NCI-H1092 (cell line): ENCODE measurements at places on chromosomes 7 and 10.

DNA sequence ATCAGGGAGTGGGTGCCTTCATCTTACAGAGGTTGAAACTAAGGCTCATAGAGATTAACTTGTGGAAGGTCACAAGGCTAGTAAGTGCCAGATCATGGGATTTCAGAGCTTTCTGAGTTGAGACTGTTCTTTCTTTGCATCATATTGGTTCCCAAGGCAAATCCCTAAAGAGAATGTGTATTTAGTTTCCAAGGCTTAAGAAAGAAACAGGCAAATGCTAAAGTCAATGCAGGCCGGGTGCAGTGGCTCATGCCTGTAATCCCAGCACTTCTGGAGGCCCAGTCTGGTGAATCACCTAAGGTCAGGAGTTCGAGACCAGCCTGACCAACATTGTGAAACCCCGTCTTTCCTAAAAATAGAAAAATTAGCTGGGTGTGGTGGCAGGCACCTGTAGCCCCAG is 19.8 kb downstream of the CDK1 start:
- no peak for DNase-seq

DNA sequence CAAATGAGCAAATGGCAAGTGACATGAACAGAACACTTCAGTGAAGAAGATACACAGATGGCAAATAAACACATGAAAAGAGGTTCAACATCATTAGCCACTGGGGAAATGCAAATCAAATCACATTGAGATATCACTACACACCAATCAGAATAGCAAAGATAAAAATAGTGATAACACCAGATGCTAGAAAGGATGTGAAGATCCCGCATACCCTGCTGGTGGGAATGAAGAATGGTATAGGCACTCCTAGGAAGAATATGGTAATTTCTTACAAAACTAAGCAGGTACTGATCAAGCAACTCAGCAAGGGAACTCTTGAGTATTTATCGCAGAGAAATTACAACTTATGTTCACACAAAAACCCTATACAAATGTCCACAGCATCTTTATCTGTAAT is 11.2 kb downstream of the LAMB4 start:
- no peak for DNase-seq

DNA sequence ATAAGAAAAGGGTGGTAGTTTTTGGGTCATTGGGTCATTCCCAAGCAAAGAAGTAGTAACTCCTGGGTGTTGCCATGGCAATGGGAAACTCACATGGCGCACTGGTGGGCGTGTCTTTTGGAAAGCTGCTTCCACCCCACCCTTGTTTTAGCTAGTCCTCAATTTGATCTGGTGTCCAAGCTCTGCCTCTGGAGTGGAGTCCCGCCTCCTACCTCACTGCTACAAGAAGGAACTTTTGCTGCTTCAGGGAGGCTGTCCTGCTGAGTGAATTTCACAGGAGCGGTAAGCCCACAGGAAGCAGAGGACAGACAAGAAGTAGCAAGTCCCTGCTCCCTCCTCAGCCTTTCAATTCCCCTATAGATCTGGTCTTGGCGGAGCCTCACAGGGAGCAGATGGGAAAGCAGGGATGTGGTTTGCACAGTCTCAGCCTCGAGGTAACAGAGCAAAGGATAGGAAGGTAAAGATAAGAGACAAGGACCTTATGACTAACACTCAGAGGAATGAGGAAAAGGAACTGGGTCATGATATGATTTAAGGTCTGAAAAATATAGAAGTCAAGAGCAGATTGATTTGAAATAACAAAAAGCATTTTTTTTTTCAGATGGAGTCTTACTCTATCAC is 700.3 kb downstream of the TNS3 start:
- no peak for DNase-seq

GRCh38 chr10:34815185-34816084 is at the start of gene PARD3:
Gene PARD3, minus strand, starts transcription at chr10:34815296. Its CDS starts 301 bp downstream, at chr10:34814995.
- DNase-seq: peak; percentile 25

DNA sequence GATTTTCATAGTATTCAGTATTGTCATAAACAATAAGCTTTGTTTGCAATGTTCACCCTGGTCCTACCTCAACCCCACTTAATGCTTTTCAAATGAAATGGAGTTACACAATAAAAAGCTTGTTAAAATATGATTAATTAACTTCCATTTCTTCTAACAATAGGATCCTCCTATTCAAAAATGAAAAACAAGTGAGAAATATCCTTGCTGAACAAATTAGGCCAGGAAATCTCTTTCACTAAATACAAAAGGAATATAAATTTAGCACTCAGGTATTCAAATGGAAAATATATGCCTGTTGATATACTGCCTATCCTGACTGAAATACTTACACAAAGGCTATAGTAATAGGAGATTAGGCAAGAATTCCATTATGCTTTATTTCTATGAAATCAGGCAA is 323.4 kb upstream of the GRM3 start:
- no peak for DNase-seq

DNA sequence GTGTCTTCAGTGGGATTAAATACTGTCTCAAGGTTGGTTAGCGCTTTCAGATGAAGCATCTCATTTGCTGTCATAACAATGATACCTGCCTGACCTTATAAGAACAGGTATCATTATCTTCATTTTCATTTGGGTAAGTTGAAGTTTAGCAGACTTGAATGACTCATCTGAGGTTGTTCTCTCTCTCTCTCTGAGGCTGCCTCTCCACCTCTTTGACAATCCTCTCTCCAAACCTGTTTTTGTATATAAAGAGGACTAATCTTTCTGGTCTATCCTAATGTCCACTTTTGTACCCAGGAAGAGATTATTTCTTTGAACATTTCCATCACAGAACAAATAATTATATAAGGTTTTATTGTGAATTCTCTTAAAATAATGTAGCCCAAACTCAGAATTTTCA is 291.4 kb downstream of the KLF6 start:
- no peak for DNase-seq

DNA sequence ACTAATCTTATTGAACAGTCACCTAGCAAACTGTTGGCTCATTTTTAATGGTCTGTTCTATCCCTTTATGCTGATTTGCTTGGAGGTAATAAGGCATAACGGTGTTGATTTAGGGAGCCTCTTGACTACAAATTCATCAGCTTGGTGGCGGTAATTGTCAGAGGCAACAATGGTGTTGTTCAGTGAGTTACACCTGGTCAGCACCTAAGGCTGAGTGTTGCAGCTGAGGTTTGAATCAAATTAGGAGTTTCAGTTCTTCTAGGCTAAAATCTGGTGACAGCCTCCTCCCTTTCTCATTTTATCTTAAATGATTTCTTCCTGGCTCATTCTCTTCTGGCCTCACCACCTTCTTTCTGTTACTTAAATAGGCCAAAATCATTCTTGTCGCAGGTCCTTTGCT is 42.3 kb upstream of the SP8 start:
- peak; percentile 84 for DNase-seq

DNA sequence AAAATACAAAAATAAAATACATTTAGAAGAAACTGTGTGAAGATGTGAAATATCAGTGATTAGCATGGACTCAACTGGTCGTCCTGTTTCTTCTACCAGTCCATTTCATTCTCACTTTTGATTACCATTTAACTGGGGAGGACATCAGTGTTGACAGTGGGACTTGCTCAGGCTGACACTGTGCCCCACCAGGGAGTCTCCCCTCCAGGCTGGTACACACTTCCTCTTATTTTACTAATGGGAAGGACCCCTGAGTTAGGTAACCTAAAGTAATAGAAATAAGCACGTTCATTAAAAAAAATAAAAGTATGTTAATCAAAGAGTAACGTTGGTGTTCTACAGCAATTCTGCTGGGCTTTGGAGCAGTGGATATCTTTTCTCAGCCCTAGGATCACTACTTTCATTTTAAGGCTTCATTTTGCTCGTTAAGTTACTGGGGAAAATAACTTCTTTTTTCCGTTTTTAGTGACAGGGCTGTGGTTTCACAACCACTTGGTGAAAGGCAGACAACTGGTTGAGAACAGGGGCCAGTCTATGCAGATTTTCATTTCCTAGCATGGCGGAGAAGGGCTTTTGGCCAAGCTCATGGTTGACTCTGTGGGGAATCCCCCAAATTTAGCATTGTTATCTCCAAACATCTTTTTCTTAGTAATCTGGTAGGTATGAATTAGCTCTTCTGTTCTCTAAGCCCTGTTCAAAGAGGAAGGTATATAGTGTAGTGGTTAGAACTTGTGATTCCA is 2.1 kb downstream of the SNX10 start:
- DNase-seq: no peak

DNA sequence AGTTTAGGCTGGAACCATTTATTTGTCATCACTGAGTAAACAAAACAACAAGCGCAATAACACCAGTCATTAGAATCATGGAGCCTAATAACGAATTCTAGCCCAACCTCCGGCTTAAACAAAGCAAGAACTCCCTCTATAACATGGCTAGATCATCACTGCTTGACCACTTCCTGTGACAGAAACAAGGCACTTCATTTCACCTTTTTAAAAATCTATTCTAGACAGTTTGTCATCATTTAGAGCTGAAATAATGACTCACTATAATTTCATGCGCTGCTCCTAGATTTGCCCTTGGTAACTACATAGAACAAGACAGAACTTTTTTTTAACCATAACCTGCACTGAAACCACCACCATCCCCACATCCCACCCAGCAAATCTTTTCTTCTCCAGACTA is 81.3 kb downstream of the OSBPL3 start:
- no peak for DNase-seq

DNA sequence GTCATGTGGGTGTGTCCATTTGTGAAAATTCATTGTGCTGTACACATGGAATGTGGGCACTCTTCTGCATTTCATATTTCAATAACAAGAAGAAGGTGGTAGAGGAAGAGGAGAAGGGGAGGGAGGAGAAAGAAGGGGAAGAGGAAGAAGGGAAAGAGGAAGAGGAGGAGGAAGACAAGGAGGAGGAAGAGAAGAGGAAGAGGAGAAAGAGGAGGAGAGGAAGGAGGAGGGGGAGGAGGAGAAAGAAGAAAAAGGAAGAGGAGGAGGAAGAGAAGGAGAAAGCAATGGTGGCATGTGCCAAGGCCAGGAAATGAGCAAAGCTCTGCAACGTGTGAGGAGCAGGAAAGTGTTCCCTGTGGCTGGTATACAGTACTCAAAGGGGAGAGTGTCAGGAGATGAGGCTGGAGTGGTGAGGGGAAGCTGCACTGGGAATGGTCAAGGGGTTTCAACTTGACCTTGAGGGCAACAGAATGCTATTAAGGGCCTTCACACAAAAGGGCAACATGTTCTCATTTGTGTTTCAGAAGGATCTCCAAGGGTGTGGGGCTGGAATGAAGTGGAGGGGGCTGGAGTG is 40.5 kb downstream of the WNT2 start:
- DNase-seq: no peak

GRCh38 chr7:40623863-40624262 is 489.1 kb downstream of the SUGCT start:
- no peak for DNase-seq

DNA sequence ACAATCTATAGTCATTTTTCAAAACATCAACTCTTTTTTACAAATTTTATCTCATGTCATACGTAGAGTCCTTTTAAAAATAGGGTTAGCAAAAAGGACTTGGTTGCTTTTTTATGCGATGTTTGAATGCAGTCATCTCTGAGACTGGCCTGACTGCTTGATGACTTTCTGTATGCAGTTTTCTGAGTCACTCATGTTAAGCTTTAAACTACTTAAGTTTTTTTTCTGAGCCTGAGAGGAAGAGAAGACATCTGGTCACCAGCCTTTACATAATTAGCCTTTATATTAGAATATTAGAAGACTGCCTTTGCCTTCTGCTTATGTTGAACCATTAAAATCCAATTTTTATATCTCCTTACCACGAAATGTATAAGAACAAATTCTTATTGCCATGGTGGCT is 834.4 kb upstream of the MBL2 start:
- DNase-seq: no peak

DNA sequence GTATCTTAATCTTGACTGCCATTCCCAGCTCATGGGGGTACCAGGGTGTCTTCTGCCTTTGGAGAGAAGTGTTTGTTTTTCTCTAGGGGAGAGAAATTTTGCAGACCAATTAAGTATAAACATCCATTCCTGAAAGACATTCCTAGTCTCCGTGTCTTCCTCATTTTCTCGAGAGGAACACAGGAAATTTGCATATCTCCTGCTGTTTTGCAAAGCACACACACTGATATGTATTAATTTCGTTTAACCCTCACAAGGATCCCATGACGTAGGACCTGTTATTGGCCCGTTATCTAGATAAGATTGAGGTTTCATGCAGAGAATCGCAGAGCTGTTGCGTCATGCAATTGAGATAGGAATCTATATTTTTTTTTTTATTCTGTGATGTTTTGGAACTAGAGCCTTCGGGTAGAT is 944 bp downstream of the RHBDD2 start:
- DNase-seq: no peak

DNA sequence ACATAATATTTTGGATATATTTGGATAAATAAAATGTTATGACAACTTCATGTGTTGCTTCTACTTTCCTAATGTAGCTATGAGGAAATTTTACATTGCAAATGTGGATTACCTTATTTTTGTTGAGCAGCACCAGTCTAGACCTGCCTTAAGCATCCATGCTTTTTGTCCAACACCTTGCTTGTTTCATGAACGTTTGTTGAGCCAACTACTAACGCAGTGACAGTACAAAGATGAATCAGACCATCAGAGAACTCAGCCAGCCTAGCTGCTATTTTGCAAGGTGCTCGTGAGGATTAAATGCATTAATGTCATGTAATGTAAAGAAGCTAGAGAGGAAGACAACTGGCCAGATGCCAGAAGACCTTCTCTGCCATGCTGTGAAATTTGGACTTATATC is 1.1 kb upstream of the ZC3HAV1L start:
- no peak for DNase-seq

- DNase-seq: no peak
Measured at GRCh38 chr7:64888901-64889685, 14.0 kb upstream of the ZNF273 start.

DNA sequence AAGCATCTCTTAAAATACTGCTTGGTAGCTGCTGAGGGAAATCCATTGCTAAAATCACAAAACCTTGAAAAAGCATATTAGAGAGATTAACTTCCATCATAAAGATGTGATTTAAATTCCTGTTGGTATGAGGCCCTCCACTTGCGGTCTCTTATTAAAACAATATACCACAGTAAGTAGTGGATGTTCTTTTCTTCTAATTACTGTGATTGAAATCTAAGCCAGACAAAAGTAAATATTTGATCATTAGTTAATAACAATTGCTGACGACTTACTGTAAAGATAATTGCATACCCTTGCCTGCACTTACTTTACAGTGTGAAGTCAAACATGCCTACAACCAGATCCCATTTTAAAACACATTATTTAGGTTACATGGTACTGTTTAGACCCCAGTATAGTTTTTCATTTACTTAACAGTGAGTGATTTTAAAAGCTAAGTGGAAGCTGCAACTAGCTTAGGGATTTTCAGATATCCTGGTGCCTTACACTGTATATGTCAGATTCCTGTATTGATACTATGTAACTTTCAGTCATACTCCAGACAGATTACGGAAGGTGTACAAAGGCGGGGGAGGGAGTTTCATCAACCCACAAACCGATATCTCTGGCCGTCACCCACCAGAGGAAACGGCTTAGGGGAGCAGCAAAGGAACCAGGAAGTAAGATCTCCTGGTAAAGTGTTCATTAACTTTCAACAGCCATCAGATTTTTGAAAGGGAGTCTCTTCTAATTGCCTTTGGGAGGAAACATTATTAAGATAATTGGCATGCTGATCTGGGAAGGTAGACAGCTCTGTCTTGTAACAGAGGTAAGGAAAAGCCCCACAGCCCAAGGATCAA is 986 bp downstream of the NRP1 start:
- DNase-seq: no peak

GRCh38 chr7:29255199-29255878 is 60.8 kb downstream of the CHN2 start:
- DNase-seq: no peak
